ENCODE measurements at places on chromosomes 6 and 20.

DNA sequence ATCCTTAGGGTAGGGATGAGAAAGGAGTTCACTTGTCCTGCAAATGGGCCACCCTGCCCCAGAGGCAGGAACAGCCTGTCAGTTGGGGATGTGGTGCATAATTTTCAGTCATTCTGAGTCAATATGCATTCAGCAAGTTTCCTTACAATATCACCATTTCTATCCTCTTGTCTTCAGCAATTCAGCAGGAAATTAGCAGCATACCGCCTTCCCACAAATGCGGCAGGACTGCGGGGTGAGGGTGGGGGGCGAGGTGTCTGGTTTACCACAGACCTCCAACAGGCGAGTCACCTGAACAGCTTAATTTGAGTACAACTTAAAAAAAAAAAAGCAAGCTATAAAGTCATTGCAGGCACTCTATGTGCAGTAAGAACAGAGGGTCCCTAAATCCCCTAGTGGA lies 126.8 kb downstream of the MAP3K7 start:
- no peak for DNase-seq

- DNase-seq, result no peak
These were observed 48.2 kb upstream of the TFAP2A start for GRCh38 chr6:10463040-10463439.

- no peak for DNase-seq
These were observed 2.4 kb downstream of the HM13 start for GRCh38 chr20:31516651-31517050.

GRCh38 chr20:63873477-63873971 lies 8.5 kb downstream of the TPD52L2 start:
- DNase-seq, result no peak

GRCh38 chr6:52725535-52726192 lies 37.6 kb downstream of the GSTA2 start:
- no peak for DNase-seq

GRCh38 chr6:75849329-75850025 lies 100.4 kb downstream of the MYO6 start:
- no peak for DNase-seq

- DNase-seq, result no peak
These were observed 50.6 kb upstream of the TBC1D7 start for GRCh38 chr6:13378669-13379590.

- DNase-seq, result no peak
These were observed 296.5 kb upstream of the SLC35B3 start for GRCh38 chr6:8731874-8732273.

DNA sequence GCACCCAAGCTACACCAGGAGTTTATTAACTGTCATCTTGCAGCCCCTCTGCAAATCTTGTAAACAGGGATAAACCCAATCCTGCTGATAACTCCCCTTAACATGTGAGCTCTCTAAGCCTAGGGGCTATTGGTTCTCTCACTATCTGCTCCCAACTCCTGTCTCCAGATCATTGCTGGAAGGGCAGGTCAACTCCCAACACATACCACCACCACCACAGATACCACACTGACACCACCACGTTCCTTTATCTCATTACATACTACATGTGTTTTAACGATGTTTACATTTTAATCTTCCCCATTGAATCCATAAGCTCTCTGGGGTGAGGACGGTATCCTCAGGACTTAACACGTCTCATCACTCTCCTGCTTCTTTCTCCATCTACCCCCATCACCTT lies 51.8 kb downstream of the SIM1 start:
- DNase-seq, result no peak

DNA sequence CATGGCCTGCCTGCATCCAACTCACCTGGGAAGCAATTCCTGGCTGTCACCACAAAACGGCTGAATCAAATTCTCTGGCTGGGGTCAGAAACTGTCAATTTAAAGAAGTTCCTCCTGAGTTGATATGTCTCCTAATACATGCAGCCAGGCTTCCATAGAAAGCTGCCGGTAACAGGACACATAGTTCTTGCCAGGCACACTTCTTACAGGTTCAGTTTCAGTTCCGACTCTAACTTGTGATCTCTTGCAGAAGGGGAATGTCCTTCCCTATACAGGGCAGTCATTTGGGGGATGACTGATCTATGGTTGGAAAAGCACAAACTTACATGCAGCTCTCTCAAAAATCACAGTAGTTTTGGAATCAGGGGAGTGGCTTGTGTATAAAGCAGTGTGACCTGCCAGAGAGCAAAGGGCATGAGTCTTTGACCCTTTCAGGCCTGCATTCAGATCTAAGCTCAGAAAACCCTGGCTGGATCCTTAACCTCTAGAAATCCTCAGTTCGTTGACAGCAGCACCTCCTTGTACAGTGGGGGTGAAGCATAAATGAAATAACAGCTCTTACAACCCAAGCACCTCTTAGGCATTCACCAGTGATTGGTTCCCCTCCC lies 195.6 kb downstream of the SCP2D1 start:
- no peak for DNase-seq

DNA sequence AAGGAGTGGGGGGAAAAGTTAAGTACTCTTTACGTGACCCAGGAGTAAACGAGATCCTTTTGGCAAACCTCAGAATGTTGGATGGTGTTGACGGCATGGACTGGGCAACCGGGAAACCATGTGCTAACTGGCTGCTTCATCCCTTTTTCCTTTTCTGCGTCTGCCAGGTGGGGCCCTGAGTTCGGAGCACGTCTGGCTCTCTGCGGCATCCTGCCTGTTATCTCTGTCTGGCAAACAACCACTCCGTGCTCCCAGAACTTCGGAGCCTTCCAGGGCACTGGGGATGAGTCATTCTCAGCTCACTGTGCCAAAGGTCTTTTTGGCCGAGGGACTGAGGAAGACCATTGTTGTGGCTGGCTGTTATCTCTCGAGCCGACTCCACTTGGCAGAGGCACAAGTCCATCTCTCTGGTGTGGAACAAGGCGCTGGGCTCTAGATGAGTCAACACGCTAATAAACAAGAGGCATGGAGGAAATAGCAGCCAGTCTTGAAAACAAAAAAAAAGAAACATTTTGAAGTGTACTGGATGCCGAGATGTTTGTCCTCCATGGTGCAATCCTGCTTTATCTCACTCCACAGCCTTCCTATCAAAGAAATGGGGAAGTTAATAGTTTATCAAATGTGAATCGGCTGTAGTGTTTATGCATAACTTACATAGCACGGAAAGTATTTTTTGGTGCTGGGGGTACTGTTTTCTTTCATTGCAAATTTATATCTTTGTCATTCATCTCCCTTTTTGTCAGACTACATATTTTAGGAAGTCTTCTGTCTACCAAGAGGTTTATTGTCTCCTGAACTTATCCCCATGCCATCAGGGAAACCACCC lies 64.6 kb upstream of the TXNDC5 start:
- DNase-seq, result no peak

GRCh38 chr6:137950581-137950980 lies 83.5 kb downstream of the TNFAIP3 start:
- DNase-seq, result no peak

DNA sequence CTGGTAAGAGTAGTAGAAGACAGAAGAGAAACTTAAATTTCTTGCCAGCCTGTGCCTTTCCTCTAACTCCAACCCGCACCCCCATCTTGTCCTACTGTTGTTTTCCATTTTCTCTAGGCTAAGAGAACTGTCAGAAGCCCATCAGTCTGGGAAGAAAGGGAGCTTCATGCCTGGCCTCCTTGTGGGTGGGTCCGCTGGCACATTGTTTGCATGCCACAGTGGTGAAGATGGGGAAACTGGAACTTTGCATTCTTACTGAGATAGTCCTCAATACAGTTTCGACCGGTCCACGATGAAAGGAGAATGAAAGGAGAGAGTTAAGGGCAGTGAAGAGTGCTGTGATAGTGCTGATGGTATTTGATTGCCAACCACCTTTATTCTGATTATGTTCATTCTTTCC lies 103.1 kb downstream of the TCP11 start:
- no peak for DNase-seq

DNA sequence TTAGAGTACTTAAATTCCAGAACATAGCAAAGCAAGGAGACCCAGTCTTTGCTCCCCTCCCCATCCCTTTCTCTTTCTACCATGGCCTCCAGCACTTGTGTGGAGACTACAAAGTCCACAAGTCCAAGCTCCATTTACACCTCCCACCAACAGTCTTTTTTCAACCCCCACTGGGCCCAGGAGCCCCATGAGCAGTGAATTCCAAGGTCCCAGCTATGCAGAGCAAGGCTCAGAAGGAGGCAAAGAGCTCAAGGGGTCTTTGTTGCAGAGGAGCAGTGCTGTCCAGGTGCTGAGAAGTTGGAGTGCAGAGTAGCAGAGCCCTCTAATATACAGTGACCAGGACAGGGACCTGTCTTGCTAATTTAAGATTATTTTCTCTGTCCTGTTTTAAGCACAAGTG lies 9.0 kb downstream of the PAK5 start:
- DNase-seq, result no peak

DNA sequence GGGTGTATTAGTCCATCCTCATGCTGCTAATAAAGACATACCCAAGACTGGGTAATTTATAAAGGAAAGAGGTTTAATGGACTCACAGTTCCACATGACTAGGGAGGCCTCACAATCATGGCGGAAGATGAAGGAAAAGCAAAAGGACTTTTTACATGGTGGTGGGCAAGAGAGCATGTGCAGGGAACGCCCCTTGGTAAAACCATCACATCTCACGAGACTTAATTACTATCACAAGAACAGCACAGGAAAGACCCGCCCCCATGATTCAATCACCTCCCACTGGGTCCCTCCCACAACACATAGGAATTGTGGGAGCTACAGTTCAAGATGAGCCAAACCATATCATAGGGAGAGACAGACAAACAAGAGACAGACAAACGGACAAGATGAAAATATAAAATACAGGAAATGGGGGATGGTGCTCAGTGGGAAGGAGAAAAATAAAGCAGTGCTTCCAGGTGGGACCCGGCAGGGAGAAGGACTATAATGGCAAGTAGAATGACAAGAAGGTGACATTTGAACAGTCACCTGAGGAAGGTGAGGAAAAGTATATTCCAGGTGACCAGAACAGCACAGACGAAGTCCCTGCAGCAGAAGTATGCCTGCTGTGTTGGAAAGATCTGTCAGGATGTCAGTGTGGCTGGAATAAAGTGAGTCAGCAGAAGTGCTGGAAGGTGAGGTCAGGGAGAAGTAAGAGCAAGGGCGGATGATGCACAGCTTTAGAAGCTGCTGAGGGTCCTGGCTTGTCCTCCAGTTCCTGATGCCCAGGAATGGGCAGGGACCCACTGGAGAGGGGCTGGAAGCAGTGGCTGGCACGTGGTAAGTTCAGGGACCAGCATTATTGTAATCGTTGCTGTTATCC lies 61.1 kb downstream of the SLC2A10 start:
- DNase-seq, result no peak

DNA sequence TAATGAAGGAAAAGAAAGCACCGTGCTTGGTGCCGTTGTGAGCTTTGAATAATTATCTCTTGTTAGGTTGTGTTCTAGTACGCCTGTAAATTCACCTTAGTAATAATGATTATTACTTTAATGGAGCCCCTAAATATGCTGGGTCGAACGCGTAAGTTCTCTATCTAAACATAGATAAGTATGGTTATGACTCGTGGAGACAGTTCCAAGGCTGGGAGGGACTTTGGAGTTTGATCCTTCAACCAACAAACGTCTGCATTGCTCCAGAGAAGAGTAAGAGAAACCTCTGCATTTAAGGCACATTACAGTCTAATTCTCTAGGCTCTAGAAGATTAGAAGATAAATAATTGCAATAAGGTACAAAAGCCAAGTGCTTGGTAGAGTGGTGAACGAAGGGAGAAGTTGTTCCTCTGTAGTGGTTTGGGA lies 514 bp downstream of the ACOT13 start:
- no peak for DNase-seq

GRCh38 chr6:77092971-77093370 lies 370.3 kb downstream of the HTR1B start:
- DNase-seq, result no peak

DNA sequence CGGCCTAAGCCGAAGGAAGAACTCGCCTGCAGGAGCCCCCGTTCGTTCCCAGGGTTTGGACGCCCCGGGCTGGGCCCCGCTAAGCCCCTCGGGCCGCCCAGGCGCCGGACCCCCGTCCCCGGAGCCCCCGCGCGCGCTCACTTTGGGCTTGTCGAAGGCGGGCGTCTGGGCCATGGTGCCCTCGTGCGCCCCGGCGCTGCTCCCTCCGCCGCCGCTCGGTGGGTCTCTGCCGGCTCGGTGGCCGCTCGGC lies 140 bp downstream of the ADA start:
- no peak for DNase-seq

GRCh38 chr6:7939184-7939863 lies 28.7 kb upstream of the TXNDC5 start:
- DNase-seq, result no peak

DNA sequence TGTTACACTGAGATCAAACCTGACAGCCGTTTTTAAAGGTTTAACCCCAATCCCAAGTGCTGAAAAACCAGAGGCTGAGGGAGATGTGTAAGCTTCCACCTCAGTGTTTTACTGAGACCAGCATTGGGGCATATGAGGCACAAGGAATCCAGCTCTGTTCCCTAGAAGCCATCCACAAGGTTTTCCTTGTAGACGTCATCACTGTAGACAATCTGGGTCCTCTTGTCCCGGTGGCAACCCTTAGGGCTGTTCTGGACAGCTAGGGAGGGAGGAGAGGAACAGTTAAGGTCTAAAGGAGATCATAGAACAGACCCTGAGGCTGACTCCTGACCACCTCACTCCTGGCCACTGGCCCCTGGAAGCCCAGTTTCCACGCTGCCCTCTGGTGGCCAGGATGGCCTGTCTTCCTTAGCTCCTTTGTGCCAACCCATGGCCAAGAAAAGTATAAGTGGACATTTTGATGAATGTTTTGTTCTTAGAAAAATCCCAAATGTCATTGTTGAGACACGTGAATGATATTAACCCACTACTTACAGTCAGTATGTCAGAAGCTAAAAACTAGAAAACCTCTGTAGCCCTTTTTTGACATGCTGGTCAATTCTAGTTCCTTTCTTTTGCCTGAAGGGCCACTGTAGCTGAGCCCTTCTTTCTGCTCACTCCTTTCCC lies 6.4 kb downstream of the CFB start:
- DNase-seq, result no peak

DNA sequence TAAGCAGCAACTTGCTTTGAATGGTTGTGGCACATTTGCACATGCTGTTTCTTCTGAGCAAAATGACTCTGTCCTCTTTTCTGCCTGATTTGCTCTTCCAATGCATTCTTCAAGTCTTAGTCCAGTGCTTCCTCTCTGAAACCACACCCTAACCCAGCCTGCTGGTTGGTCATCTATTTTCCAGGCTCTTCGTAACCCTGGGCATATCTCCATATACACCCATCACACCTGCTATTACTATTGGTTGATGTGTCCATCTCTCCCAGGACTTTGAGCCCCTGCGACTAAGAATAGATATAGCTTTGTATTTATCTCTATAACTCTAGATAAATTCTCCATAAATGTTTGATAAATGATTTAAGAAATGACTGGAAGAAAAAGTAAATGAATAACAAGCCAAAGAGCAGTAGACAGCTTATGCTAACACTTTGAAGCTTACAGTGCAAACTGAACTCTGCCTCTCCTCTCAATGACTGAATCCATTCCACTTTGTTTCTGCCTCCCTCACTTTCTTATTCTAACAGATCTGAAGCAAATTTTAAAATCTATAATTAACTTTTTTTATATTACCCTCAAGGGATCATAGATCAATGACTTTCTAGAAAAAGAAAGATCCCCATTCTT lies 59.7 kb upstream of the NT5E start:
- no peak for DNase-seq

- no peak for DNase-seq
These were observed 19.6 kb upstream of the LTV1 start for GRCh38 chr6:143823548-143823947.

- DNase-seq, result no peak
These were observed 44.8 kb upstream of the TGM2 start for GRCh38 chr20:38209736-38210405.

GRCh38 chr6:88494401-88495140 lies 328.4 kb upstream of the CNR1 start:
- no peak for DNase-seq

- DNase-seq, result no peak
These were observed 58.7 kb downstream of the BCKDHB start for GRCh38 chr6:80165143-80165542.

Data from stimulated activated CD8-positive, alpha-beta memory T cell treated with anti-CD3 and anti-CD28 coated beads, Interleukin-4, amount 100 ng/mL, for 4 hours (primary cell).